AG04449 (cell line): ENCODE measurements at places on chromosomes 2 and 18.

DNA sequence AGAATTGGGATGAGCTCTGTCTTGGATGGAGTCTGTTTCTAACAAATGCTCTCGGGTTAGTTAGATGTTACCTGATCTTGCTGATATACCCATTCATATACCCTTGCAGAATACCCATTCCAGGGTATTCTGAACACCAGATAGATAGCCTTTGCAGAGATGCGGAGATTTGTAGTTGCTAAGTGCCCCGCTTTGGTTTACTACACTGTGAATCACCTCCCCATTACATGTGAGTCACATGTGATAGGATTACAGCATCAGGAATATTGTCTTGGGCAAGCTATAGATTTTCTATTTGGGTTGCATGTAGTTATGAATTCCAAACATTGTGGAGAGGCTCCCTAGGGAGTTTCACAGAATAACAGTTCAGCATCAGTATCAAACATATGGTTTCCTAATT is 3.8 kb downstream of the VSNL1 start:
- no peak for DNase-seq

DNA sequence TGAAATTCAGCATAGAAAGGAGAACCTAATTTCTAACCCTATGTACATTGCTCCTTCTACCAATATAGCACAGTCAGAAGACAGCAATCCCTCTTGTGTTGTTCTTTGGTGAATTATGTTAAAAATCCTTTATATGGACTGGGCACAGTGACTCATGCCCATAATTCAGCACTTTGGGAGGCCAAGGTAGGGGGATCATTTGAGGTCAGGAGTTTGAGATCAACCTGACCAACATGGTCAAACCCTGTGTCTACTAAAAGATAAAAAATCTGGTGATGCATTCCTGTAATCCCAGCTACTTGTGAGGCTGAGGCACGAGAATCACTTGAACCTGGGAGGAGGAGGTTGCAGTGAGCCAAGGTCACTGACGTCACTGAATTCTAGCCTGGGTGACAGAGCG is 195.6 kb downstream of the TMX3 start:
- DNase-seq = no peak

DNA sequence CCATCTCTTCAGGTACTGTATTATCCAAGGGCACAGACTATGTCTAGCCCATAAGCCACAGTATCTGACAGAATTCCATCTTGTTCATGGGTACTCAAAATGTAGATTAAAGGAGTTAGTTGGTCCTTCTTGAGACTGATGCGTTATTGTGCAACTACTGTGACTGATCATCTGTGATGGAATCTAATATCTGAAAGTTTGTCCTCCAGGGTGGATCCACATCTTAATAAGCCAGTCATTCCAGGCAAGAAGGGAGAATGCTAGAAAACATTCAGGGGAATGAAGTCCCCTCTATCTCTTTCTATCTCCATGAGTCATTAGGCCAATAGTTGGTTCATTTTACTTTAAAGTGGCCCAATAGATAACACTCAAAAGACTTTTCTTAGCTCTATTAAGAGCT is 252.6 kb downstream of the EXOC6B start:
- DNase-seq = no peak

DNA sequence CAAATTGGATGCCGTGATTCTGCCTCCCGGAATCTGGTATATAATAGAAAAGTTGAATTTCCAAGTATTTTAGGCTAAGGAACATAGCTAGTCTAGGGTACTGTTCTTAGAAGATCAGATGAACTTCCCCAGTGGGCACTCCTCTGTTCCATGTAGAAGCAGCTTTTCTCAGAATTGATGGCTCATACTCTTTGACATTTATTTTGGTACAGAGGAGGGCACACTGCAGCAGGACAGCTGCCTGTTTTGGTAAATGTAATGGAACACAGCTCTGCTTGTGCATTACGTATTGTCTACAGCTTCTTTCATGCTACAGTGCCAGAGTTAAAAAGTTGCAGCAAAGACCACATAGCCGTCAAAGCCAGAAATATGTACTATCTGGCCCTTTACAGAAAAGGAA is 10.8 kb downstream of the YPEL5 start:
- DNase-seq = no peak

- DNase-seq = no peak
Observed at GRCh38 chr18:40751186-40751585, 1203.8 kb upstream of the PIK3C3 start.

GRCh38 chr18:74994502-74995418 is 214.2 kb downstream of the PTGR3 start:
- no peak for DNase-seq

GRCh38 chr2:118523761-118524160 is 323.7 kb downstream of the EN1 start:
- DNase-seq = no peak

GRCh38 chr2:217738061-217738460 is 264.7 kb downstream of the TNS1 start:
- DNase-seq = no peak

DNA sequence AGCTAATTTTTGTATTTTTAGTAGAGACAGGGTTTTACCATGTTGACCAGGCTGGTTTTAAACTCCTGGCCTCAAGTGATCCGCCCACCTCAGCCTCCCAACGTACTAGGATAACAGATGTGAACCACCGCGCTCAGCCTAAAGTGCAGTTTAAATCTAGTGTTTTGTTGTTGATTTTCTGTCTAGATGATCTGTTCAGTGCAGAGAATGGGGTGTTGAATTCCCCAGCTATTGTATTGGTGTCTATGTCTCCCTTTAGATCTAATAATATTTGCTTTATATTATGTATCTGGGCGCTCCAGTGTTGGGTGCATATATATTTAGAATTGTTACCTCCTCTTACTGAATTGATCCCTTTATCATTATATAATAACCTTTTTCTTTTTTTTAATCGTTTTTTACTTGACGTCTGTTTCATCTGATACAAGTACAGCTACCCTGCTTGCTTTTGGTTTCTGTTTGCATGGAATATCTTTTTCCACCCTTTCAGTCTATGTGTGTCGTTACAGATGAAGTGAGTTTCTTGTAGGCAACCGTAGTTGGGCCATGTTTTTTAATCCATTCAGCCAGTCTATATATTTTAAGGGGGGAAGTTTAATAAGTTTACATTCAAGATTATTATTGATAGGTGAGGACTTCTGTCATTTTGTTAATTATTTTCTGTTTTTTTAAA is 34.3 kb downstream of the GALM start:
- DNase-seq = no peak

- no peak for DNase-seq
Observed at GRCh38 chr18:34153711-34154110, 71.0 kb downstream of the NOL4 start.

DNA sequence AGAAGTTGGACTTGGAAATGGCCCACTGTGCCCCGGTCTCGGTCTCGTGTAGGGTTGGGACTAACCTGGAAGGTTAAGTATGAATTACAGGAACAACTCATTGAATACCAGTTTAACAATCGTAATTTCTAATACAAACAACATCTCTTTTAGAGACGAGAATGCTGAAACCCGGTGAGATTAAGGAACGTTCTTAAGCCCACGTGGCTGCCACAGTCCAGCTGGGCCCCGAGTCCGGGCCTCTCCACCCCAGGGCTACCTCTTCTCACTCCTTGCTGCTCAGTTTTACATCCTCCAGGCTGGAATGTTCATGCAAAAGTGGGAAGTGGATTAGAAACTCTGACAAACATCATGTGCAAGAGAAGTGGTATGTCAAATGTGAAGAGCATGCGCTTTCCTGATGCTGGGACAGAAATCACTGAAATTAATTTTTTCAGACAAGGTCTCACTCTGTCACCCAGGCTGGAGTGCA is 29.4 kb downstream of the NGEF start:
- DNase-seq = no peak

DNA sequence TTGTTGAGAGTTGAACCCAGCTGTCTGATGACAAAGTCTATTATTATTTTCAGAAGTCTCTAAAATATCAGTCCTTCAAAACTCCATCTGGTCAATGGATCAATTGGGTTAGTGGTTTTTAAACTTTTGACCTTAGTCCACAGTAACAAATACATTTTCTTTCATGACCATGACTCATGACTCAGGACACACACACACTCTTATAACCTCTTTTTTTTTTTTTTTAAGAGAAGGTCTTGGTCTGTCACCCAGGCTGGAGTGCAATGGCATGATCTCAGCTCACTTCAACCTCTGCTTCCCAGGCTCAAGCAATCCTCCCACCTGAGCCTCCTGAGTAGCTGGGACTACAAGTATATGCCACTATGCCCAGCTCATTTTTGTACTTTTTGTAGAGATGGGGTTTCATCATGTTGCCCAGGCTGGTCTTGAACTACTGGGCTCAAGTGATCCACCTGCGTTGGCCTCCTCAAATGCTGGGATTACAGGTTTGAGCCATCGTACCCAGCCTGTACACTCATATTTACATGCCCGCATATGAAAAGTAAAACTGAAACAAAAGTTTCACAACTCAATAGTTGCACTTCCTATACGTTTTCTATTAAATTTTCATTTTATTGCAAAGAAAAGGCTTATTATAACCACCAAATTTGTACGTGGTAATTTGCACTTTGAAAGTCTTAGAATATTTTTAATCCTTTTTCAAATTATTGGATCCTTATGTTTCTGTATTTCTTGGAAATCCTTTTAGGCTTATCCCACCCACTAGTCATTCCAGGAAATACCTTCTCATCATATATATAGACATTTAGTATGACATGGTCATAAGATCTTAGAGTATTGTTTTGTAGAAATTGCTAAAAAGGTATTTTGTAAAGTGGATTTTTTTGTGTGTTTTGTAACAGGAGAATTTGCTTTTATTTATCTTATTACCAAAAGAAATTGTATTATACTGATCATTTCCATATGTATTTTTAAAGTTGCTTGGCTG is 199.0 kb downstream of the LPIN1 start:
- no peak for DNase-seq

DNA sequence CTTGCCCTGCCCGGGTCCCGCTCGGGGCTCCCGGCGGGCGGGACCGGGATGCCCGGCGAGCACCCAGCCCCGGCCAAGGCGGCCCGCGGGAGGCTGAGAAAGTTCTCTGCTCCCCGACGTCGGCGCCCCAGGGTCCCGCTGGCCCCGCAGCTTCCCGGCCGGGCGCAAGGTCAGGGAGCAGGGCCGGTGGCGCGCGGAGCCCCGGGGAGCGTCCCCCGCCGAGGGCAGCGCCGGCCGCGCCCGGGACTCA is 331 bp downstream of the SERPINE2 start:
- no peak for DNase-seq

GRCh38 chr2:16470936-16471490 is 194.6 kb downstream of the CYRIA start:
- no peak for DNase-seq

DNA sequence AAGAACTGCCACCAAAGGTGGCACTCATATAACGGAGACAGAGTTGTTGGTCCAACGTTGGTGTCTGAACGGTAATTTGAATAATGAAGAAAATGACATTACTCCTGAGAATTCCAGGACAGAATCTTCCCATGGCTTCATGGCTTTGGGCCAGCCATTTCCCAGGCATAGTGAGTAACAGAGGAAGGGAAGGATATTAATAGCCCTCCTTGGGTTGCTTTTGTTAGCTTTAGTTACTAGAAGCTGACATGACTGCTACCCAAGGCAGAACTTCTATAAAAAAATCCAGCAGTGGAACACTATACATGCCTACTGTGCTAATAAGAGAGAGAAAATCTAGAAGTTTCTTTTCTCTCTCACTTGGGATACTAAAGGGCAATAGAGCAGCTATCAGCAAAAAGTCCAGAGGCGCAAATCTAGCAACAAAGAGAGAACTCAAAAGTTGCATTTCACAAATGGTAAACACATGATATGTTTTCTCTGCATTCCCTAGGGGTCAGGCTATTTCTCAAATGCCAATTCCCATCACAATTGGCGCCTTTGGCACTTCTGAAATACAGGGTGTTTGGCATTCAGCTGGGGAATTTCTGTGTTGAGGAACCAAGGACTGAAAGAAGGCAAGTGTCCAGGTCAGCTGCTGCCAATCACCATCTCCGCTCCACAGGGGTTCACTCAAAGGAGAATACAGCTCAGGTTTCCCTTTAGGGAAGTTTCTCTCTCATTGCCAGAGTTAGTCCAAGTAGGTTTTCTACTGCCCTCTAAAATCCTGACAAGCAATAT is 160.8 kb upstream of the KYNU start:
- DNase-seq = no peak

GRCh38 chr2:226526716-226527115 is 272.9 kb downstream of the IRS1 start:
- DNase-seq = no peak
